Suppressor macrophage treated with lipopolysaccharide for 4 hours (primary cell): ENCODE measurements at places on chromosomes 1 and 21.

DNA sequence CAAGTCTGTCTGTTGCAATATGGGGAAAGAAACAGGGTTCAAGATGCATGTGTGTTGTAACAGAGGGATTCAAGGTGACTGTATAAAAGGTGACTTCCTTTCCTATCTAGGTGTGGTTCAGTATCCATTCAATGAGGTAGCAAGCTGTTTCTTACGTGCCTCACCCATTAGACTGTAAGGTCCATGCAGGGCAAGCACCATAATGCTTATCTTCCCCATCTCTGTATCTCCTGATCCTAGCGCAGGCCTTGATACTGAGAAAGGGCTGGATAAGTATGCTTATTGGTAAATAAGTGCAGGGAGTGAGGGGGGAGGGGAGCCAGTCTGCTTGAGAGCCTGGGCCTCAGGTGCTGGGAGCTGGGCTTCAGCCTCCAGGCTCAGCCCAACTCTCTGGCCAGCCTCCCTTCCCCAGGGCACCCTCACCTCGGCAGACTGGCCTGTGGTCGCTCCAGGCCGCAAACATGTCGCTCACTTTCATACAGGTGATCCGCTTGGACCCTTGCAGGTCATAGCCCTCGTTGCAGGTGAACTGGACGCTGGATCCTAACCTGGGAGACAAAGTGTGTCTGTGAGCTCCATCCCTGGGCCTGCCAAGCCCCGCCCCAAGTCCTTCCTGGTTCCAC is 44.5 kb upstream of the HMGB4 start:
- no peak for DNase-seq

DNA sequence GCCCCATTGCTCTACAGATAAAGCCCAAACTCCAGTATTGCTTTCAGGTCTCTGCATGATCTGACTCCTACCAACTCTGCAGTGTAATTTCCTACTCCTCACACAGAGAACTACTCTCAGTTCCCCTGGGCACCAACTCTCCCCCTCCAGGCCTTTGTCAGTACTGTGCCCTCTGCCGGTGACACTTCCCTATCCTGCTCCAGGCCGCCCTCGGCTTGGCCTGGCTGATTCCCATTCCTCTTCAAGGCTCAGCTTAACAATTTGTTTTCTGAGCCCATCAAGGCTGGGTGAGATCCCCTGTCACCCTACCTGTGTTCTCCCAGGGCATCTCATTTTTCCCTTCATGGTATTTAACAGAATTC is 2.6 kb downstream of the SLAMF8 start:
- peak; percentile 89 for DNase-seq

- no peak for DNase-seq
Observed at GRCh38 chr21:15009837-15010363, 54.9 kb downstream of the NRIP1 start.

GRCh38 chr21:43338951-43339350 is 88.0 kb downstream of the SIK1 start:
- DNase-seq: no peak

DNA sequence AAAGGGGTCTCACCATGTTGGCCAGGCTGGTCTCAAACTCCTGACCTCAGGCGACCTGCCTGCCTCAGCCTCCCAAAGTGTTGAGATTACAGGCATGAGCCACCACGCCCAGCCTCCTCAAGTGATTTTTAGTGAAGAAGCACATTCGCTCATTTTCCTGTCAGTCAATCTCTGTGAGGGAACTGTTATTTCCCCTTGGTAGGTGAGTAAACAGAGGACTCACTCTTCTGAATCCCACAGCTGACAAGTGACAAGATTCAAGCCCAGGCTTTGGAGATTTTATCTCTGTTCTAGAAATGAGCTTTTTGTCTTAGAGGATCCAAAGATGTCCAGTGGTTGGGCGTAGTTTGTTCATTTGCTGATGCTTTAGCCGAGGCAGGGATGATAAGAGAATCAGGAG is 43.9 kb upstream of the TACSTD2 start:
- DNase-seq: peak; percentile 62
